Spinal cord (tissue), 10 donors: ENCODE measurements at places on chromosomes 12 and 14. TPM values are rescaled to one million over a fixed set of nuclear protein-coding genes. Genes with fewer than 3 reads are reported as not detected.
A peak's percentile ranks its signal among the peaks of the same experiment; 100 is the strongest.

IGFBP6 gene
- total RNA-seq, result 149 TPM

GRCh38 chr12:25034676-25035075 lies 85.8 kb upstream of the BCAT1 start:
- DNase-seq, result peak; percentile 76

NGB gene
- total RNA-seq, result 9.6 TPM

DNA sequence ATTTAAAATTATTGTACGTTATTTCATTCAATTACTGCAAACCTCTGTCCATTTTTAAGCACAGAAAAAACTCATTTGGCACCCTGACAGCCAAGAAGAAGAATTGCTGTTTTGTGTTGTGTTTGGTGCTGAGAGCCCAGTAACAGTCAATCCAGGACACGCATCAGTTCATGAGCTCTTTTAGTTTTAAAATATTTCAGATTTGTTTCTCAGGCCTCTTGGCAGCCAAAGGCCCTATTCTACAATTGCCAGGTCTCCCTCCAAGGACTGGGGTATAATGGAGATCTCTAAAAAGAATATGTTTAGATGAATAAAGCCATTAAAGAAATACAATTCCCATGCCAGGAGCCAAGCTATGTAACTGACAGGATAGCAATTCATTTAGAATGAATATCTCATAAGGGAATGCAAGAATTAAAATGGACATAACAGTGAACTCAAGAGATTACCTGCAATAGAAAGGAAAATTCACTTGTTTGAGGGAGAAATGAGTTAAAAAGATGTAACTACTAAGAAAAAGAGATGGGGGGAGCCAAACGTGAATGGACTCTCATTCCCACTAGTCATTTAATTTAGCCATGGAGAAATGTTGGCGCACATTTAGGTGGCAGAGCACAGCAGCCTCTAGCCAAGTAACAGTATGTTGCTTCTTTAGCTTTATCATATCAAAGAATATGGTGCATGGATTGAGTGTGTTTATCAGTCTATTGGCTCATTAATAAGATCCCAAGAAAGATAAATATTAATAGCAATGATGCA lies 140.6 kb upstream of the PELI2 start:
- DNase-seq, result no peak

DNA sequence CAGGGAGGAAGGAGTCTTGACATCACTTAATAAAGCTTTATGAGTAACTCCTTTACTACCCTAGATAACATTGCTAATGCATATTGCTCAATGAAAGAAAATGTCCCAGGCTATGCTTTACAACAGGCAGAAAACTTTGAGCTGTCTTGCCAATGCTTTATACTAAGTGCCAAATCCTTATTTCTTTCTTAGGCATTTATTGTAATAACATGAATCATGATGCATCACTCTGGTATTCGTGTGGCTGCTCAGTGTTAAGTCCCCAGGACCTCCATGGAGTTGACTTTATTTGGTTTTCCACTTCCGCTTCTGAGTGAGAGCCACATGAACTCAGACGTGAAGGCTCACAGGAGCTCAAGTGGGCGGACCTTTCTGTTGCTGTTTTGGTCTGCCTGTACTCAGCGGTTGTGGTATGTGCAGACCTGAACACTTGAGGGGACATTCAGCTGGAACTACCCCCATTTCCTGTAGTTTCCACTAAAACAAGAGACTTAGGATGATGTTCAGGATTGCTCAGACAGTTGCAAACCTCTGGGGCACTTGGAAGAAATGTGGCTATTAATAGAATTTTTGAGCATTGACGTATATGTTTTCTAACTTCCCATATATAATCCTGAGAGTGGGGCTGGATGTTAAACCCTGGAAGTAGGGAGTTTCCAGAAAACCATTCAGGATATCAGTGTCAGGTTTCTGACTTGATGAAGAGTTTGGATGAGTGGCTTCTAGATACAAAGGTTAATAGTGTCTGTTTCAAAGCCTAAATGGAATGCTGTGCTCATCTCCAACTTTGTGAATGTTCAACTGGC lies 258.6 kb downstream of the MSRB3 start:
- DNase-seq, result peak; percentile 31
